Tracheal epithelial cell (primary cell): ENCODE measurements at places on chromosomes 12 and 14. TPM values are rescaled to one million over a fixed set of nuclear protein-coding genes. Genes with fewer than 3 reads are reported as not detected.

The TAS2R20 gene
- total RNA-seq, result 0.64 and 0.96 TPM in 2 replicates

The LYZ gene
- total RNA-seq, result not detected in 2 replicates

The CDCA3 gene
- under 0.01 and 2.4 TPM in 2 replicates for total RNA-seq

The ANKRD9 gene
- total RNA-seq, result 49.9 and 73.3 TPM in 2 replicates

The KLRK1 gene
- not detected in 2 replicates for total RNA-seq

The CYP27B1 gene
- 3.2 and 6.5 TPM in 2 replicates for total RNA-seq

The CPNE6 gene
- total RNA-seq, result not detected in 2 replicates

The IQSEC3 gene
- not detected in 2 replicates for total RNA-seq

The REM2 gene
- 0.43 TPM in 1 of 2 replicates, not detected in the other for total RNA-seq
